Hindlimb muscle (tissue), 1 donor: ENCODE measurements at places on chromosomes 11 and 22.

DNA sequence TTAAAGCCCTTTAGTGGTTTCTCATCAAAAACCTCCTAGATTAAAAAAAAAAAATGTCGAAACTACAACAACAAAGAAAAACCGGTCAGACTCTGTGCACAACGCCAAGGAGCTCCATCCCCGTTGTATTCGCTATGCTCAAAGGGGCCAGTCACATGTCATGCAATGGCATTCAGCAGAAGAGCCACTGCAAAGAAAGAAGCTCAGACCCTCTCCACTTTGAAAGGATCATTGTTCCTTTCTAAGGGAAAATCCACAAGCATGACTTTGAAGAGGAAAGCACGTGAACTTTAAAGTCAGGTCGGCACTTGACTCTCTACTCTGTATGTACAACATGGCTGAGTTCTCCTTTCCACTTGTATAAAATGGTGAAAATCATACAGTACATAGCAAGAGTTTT is 655.6 kb downstream of the ETS1 start:
- no peak for DNase-seq

- DNase-seq: no peak
Measured at GRCh38 chr11:123235117-123235655, 40.1 kb upstream of the CLMP start.

GRCh38 chr22:23537416-23537815 is 42.7 kb downstream of the IGLL1 start:
- DNase-seq: peak; percentile 19

DNA sequence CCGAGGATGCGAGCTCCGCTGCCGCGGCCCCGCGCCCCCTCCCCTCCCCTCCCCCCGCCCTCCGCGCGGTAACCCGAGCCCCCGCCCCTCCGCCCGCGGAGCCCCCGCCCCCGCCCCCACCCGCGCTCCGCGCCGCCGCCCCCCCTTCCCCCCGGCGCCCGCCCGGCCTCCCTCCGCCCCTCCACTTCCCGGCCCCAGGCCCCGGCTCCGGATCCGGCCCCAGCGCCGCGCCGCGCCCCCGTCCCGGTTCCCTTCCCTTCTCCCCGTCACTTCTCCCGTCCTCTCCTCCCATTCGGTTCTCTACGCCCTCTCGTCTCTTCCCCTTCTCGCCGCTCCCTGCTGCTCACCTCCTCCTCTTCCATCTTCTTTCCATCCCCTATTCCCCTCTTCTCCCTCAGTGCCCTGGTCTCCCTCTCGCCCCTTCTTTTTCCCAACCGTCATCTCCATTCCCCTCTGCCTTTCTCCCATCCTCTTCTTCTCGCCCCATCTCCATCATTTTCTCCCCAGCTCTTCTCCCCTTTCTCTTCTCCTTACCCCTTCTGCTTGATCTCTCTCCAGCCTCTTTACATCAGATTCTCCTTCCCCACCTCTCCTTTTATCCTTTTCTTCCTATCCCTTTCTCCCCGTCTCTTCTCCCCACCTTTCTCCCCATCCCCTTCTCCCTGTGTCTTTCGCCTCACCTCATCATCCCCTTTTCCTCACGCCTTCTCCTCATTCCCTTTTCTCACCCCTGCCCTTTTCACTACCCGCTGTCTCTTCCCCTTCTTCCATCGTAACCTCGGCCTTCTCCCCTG is at the start of gene DCHS1:
Gene DCHS1 (minus strand): TSS at position 20 of the 794 bp plus-strand sequence. CDS start 14,196 bp downstream, outside the sequence.
- DNase-seq: peak; percentile 74

- no peak for DNase-seq
Measured at GRCh38 chr11:62267050-62267449, 2.9 kb upstream of the SCGB2A2 start.

GRCh38 chr22:46391486-46392136 is 56.1 kb downstream of the TRMU start:
- no peak for DNase-seq

GRCh38 chr11:91248199-91248807 is 976.3 kb upstream of the FAT3 start:
- peak; percentile 38 for DNase-seq

DNA sequence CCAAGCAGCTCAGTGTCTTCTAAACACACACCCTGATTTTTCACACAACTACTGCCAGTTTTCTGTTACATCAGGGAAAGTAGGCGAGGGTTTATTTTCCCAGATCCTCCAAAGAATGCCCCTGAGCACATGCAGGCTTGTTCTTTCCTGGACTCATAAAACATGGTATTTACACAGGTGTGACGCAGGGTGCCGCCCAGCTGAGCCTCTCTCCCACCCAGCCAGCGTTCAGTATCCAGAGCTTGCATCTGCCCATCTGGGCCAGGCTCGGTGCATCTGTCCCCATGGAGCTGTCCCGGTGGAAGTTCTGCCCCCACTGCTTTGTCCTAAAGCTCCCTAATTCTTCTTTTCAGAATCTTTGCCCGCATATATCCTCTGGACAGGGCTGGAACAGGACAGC is 44.8 kb upstream of the ISX start:
- no peak for DNase-seq

DNA sequence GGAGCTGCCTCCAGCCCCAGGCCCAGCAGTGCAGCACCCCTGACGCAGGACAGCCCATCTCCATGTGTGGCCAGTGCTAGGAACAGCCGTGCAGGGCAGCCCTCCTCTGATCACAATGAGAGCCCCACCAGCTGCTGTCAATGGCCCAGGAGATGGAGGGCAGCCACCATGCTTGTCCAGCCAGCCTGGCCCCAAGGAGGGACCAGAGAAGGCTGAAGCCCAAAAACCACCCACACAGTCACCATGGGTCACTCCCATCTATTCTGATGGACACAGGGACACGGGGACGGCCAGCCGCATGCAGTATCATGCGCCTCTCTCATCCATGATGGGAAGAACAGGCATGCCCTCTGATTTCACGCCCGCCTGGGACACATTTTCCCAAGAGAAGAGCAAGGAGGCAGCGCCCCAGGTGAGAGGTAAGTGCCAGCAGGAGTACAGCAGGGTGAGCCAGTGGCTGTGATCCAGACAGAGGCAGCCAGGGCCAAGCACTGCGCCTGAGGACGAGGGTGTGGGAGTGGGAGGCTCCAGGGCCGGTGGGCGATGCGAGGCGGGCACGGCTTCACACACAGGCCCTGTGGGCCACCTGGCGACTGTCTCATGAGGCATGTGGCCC is 33.6 kb upstream of the GNB1L start:
- DNase-seq: no peak

- DNase-seq: no peak
Measured at GRCh38 chr11:120256779-120257178, 16.8 kb downstream of the POU2F3 start.

DNA sequence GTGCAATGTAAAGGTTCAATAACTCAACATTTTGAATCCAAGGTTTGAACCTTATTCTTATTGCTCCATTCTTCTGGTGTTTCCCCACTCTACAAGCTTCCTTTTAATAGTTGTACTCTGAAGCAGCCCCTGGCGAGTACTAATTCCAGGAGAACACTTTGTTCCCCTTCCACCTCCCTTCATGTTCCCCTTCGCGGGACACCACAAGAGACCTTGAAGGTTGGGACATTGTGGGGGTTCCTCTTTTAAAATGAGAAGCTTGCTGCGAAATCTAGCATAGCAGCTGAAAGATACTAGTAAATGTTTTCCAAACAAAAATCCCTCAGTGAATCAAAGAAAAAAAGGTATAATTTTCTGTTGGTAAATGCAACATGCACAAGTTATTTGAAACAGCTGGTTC is 626.3 kb upstream of the LRRC4C start:
- no peak for DNase-seq
